ENCODE measurements at places on chromosomes 3 and 15. TPM values are rescaled to one million over a fixed set of nuclear protein-coding genes. Genes with fewer than 3 reads are reported as not detected.

The CHST2 gene
- total RNA-seq, result 22.9 TPM

The ZNF80 gene
- not detected for total RNA-seq

The FRG2C gene
- under 0.01 TPM for total RNA-seq

The TRPC1 gene
- total RNA-seq, result 7.8 TPM

The MNS1 gene
- total RNA-seq, result not detected

The PIERCE2 gene
- 1.4 TPM for total RNA-seq

The TLR9 gene
- total RNA-seq, result 0.07 TPM

The CELF6 gene
- total RNA-seq, result 0.21 TPM

The SKOR1 gene
- total RNA-seq, result under 0.01 TPM

The GUCA1C gene
- not detected for total RNA-seq

Data from nasal cavity respiratory epithelium epithelial cell of viscerocranial mucosa (primary cell).